H4 (cell line): ENCODE measurements at places on chromosomes 12 and 14. TPM values are rescaled to one million over a fixed set of nuclear protein-coding genes. Genes with fewer than 3 reads are reported as not detected.

Gene SELPLG
- 2.8 and 3.4 TPM in 2 replicates for total RNA-seq

Gene GARIN6
- not detected in 2 replicates for total RNA-seq

Gene TBX3
- total RNA-seq, result 16.1 and 17.5 TPM in 2 replicates

DNA sequence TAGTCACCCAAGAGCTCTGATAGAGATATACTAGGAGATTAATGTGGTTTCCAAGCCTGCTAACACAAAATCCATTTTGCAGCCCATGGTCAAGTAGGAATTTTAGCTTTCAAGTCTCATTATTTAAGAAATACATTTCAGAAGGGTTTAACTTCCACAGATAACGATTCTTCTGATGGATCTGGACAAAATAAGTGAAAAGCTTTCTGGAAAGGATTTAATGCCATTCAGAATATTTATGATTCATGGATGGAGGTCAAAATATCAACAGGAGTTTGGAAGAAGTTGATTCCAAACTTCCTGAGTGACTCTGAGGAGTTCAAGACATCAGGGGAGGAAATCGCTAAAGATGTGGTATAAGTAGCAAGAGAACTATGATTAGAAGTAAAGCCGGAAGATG lies 214.6 kb downstream of the ATXN7L3B start:
- DNase-seq, result no peak

DNA sequence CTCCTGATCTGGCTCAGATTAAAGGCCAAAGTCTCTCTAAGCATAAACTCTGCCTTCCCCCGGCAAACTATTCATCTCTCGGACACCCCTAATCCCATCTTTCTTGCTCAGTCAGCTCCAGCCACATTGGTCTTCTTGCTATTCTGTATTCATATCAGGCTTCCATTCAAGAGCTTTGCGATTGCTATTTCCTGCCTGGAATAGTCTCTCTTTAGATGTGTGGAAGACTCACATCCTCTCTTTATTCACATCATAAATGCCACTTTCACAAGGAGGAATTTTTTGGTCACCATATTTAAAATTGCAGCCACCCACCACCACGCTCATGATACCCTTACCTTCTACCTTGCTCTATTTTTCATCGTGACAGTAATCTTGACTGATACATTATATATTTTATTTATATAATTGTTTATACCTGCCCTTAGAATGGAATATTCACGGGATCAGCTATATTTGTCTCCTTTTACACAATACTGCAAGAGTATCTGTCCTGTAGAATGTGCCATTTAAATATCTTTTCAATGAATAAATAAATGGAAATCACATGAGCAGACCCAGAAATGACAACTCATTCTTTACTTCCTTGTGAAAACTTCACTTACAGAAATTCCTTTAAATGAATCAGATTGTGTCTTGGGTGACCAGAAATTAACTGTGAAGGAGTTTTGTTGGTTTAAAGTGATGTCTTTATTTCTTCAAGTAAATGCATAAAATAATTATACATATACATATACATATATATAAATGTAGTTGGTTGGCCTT lies 780.6 kb upstream of the FLRT2 start:
- no peak for DNase-seq

DNA sequence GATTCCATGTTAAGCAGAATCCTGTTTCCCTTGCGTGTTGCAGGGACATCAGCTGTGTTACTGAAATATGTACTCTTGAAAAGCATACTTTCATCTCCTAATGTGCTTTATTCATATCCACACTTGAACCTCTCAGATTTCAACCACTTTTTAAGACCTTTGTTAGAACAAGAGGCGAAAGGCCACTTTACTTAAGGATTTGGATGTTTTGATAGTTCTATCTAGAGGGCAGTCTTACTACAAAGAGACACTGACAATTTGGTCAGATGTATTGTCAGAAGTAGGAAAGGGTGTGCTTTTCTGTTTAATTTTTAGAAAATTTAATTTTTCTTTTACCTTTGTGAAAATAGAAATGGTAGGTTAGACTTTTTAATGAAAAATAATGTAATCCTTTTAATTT lies 267.9 kb downstream of the TMTC2 start:
- DNase-seq, result no peak

GRCh38 chr12:8742501-8742900 lies 44.7 kb downstream of the RIMKLB start:
- no peak for DNase-seq
